CD4-positive, alpha-beta T cell treated with Interleukin-21 for 1 hour (primary cell): ENCODE measurements at places on chromosomes 5 and 9.

DNA sequence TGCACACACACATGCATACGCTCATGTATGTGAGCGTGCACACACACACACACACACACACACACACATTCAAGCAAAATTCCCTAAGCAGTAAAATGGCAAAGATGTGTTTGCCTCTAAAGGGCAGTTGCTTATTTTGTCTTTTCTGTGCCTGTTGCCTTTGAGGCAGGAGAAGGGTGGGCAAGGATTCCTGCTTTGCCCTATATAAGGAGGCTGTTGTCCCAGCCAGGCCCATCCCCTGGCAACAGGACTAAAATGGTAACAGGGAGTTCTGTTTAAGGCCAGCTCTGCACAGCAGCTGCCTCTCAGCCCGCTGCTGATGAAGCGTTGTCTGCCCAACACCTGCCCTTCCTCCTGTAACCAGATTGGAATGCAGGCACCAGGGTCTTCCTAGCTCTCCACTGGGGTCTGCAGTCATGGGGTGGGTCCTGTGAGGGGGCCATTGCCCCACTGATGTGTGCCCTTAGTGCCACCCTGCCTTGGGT lies 64.4 kb downstream of the PPARGC1B start:
- DNase-seq: no peak

DNA sequence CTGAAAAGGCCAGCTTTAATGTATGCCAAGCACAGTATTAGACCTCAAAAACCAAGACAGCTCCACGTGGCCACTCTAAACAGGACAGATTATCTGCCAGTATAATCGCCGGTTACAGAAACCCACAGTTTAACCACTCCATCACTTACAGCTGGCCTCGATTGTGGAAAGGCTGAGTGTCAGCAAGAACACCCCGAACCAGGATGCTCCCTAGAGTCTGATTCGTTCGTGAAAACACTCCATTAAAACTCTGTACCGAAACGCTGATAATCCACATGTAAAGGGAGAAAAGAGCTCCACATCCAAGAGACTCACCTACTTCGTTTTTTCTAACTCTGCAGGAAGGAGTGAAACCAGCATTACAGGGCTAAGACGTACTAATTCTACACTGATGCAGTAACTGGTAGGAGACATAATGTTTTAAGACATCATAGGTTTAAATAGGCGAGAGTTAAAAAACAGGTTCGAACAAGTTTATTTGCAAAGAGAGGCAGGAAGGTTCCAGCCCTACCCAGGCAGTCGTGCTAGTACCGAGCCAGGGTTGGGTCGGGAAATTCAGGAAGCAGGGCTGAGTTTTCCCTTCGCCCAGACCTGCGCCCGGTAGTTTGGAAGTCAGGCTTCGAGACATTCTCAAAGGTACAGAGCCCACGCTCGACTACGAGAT lies 949 bp downstream of the SERINC5 start:
- DNase-seq: peak; percentile 54

DNA sequence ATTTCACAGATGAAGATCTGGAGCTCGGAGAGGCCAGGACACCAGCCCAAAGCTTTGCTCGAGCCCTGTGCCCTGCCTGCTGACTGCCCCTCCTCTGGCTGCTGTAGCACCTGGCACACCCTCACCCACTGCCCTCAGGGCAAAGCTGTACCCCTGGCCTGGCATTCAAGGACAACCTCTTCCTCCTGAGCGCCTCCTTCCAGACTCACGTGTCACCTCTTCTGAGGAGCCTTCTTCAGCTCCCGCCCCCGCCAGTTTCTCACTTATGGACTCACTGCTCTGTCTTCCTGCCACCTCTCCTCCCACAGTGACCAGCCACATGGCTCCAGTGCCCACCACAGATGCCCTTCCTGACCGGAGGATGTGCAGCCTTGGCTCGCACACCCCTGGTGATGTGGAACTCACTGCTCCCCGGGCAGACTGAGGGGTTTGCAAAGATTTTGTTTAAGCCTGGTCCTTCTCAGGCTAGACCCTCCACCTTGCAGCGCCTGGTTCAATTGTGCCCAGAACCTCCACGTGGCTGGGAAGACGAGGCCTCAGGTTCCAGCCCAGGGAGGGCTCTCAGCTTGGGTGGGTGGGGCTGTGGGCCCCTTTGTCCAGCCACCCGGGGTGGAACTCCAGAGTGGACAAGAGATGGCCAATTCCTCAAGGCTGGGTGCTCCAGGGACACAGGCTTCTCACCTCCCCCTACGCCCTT lies 46.6 kb upstream of the PHYKPL start:
- DNase-seq: no peak

GRCh38 chr5:145829708-145830361 lies 5.3 kb downstream of the PRELID2 start:
- DNase-seq: no peak

DNA sequence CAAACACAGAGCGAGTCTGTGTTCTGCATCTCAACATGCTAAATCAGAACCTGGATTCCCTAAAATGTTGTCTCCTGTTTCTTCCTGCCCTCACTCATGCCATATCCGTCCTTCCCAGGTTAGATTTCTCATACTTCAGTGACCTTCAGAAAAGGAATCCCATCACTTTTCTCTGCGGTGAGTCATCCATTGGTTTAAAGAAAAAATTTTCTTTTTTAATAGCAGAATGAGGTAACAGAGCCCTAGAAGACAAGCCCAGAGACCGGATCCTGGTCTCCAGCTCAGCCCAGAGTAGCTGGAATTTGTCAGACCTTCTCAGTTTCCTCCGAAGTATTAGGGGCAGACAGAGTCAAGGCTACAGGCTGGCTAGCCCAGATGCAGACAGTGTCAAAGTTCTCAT lies 143.2 kb upstream of the DMRT1 start:
- no peak for DNase-seq

DNA sequence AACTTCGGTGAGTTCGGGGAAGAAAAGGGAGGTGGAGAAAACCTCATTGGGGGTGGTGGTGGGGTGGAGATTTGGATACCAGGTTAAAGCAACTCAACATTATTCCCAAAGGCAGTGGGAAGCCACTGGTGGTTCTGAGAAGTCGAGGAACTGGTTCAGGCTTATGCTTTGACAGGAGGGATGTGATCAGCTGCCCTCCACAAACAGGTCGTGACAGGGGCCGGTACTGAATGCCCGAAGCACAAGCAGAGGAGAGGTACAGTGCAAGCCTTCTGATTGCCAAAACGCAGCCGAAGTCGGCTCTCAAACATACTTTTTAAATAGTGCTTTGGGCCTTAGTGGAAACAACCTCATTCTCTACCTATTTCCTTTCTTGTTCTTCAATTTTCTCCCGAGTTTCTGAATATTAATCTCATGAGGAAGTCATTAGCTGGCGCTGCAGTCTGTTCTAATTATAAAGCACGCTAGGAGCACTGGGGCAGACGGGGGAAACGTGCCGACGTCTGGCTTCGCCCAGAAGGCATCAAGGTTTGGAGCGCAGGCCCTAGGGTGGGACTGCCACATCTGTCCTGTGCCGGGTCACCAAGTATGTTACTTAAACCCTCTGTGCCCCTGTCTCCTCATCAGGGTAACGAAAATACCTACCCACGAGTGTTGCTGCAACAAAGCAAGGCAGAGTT lies 27.3 kb downstream of the SHB start:
- DNase-seq: no peak

GRCh38 chr5:111774525-111774924 lies 17.5 kb upstream of the NREP start:
- DNase-seq: no peak

GRCh38 chr5:179417016-179417415 lies 71.8 kb upstream of the ADAMTS2 start:
- DNase-seq: no peak

DNA sequence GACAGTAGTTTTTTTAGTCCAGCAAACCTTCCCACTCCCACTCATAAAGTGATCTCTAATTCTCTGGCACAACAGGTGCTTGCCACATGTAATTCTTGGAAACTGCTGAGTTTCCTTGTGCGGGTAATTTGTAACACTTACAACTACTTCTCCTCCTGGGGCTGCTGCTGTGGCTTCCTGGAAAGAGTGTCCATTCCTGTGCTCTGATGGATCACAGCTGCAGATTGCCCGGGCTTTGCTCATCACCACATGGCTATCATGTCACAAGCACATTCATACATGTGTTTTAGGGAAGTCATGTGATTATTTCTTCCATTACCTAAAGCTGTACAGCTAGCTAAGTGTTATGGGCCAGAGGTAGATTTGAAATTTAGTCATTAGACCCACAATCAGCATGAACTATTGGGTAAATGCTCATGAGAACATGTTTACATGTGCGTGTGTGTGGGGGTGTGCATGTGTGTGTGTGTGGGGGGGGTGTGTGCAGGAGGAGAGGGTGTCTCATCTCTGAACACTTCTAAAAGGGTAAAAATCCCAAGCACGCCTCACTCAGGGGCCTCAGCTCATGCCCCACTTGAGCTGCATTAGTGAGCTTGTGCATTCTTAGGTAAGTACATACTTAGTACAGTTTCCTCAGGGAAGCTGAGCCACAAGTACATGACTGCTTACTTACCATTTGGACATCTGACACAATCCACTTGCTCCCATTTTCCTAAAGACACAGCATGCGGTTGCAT lies 118.1 kb upstream of the CCDC112 start:
- DNase-seq: no peak

DNA sequence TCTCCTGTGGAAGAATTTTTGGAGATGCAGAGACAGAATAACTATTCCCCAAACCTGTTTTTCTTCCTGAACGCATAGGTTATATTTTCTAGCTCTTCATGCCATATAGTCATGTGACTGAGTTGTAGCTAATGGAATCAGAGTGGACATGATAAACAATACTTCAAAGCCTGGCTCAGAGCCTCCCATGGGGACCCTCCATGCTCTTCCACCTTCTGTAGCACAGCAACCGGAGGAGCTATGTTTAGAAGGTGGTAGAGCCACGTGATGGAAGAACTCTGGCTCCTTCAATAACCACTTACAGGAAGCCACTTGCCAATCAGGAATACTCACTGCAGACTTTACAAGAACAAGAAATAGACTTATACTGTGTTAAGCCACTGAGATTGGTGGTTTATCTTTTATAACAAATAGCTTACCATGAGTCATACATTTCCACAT lies 39.2 kb downstream of the NADK2 start:
- no peak for DNase-seq

- no peak for DNase-seq
These were observed 280.7 kb downstream of the RFX3 start for GRCh38 chr9:3244963-3245653.

- no peak for DNase-seq
These were observed 621 bp upstream of the GCNT4 start for GRCh38 chr5:75053054-75053303.

GRCh38 chr9:104553261-104553660 lies 15.7 kb upstream of the OR13C8 start:
- DNase-seq: no peak

DNA sequence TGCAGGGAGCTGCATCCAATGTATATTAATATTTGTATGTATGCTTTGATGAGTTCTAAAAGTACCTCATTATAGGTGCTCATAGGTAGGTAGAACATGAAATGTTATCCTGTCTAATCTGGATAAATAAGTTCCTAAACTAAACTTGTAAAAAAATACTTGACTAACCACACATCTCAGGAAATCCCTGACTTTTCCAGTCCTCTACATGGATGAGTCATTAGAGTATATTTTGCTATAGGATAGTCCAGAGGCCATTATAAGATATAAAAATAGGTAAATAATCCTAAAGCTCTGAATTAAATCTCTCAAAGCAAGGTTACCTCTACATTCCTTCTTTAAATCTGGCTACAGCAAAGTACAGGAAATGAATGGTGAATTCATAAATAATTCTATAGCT lies 404.3 kb downstream of the RAB3C start:
- DNase-seq: no peak

DNA sequence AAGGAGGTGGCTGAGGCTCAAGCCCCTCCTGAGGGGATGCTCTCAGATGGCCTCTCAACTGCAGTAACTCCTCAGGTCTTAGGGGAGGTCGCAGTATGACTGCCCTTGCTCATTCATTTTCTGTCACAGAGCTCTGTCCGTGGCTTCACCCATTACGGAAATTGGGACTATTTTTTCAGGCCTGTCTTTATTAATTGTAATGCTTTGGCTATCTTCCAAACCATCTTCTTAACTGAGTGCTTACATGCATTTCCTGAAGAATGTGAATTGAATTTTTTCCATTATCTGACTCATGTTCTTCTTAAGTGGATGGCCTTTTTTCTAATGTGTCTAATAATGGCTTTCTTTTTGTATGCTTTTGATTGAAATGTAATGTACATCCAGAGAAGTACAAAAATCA lies 36.4 kb upstream of the SV2C start:
- DNase-seq: no peak

- no peak for DNase-seq
These were observed 59.7 kb downstream of the CDH12 start for GRCh38 chr5:22793463-22793862.
